Activated CD4-positive, alpha-beta T cell treated with anti-CD3 and anti-CD28 coated beads for 36 hours (primary cell): ENCODE measurements at places on chromosomes 3 and 15. TPM values are rescaled to one million over a fixed set of nuclear protein-coding genes. Genes with fewer than 3 reads are reported as not detected.

The CCR3 gene
- not detected for total RNA-seq

DNA sequence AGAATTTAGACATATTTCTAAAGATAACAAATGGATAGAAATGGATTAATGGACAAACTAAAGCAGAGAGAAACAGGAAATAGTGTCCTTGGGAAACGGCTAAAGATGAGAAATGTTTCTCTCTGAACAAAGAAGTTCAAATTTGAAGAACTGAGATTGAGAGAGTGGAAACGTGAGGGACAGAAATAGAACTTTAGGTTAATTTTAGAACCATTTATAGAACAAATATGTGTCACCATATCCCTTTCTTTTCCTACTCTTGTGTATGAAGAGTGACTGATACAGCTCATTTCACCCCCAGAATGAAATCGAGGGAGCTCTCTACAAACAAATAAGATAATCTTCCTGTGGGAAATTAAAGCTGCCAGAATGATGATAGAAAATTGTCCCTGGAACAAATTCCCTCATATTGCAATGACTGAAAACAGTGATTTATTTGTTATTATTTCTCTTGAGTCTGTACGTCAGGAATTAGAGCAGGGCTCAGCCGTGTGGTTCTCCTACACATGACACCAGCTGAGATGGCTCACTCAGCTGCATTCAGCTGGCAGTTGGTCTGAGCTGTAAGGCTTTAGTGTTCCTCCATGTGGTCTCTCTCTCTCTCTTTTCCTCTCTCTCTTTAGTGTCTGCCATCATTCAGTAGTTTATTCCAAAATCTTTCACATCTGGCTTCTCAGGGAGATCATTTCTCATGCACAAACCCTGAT is 46.6 kb upstream of the ARPP21 start:
- no peak for DNase-seq

The SKOR1 gene
- 0.16 TPM for total RNA-seq

GRCh38 chr3:118544458-118544857 is 490.2 kb downstream of the IGSF11 start:
- no peak for DNase-seq

DNA sequence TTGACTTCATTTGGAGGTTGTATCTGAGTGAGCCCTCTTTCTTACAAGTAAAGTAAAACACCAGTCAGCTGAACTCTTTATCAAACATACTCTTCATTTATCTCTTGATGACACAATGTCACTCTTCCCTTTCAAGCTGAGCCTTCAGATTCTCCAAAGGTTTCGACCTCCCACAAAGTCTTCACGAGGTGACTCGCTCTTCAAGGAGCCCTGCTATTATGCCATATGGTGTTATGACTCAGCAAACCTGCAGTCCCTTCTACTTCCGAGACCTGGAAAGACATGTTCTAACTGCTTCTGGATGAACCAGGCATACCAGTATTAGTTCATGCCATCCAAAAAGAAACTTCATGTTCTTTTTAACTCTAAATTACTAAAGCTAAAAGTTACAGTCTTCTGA is 23.1 kb downstream of the AADAC start:
- DNase-seq: no peak

The JMJD7 gene
- 17.1 TPM for total RNA-seq

- DNase-seq: no peak
These were observed 44.5 kb downstream of the SLC24A1 start for GRCh38 chr15:65666257-65666656.

The SERPINI2 gene
- total RNA-seq: not detected

- peak; percentile 39 for DNase-seq
These were observed 1.6 kb downstream of the C15orf39 start for GRCh38 chr15:75203017-75203907.

DNA sequence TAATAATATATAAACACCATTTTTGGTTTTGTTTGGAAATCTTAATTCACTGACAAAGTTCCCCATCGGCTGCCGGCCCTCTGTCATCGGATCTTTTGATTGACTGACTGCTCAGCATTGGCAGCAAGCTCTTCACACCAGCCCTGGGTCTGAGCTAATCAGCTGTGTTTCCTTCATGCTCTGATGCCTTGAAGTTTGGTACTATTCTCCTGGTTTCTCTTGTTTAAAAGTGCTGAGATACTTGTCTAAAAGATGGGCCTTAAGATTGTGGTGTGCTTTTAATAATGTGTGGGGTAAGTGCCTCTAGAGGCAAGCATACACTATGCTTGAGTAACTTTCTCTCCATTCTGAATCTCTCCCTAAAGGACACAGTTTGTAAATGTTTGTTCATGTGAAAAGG is 415.5 kb upstream of the TPRG1 start:
- DNase-seq: no peak

The PPARG gene
- total RNA-seq: 1.1 TPM

DNA sequence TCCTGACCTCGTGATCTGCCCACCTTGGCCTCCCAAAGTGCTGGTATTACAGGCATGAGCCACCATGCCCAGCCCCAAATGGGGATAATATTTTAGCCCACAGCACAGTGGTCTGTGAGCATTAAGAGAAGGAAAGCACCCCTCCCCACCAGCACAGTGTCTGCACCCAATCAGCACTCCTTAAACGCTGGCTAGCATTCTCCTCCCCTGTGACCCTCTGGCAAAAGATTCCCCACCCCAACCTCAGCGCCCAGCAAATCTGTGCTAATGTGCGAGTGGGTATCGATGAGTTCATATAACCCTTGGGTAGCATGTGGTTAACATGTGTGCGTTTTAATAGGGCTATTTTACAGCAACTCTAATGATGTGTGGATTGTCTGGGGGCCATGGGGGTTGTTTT is 18.3 kb upstream of the EPHB3 start:
- no peak for DNase-seq

The SLC28A1 gene
- not detected for total RNA-seq

DNA sequence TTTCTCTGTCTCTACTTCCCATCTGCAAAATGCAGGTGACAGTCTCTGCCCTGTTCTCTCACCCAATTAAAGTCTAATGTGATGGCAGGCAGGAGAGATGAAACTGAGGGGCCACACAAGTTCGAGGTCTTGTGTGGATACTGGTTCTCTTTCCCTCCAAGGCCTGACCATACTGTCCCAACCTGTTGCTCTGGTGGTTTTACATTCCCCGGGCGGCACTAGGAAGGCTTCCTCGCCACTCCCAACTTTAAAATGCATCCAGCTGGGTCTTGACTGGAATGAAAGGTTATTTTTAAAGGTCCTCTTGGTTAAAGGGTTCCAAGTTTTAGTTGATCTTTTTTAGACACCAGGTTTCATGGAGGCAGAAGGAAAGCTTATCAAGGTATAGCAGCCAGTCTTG is 37.2 kb downstream of the WHAMM start:
- DNase-seq: no peak

DNA sequence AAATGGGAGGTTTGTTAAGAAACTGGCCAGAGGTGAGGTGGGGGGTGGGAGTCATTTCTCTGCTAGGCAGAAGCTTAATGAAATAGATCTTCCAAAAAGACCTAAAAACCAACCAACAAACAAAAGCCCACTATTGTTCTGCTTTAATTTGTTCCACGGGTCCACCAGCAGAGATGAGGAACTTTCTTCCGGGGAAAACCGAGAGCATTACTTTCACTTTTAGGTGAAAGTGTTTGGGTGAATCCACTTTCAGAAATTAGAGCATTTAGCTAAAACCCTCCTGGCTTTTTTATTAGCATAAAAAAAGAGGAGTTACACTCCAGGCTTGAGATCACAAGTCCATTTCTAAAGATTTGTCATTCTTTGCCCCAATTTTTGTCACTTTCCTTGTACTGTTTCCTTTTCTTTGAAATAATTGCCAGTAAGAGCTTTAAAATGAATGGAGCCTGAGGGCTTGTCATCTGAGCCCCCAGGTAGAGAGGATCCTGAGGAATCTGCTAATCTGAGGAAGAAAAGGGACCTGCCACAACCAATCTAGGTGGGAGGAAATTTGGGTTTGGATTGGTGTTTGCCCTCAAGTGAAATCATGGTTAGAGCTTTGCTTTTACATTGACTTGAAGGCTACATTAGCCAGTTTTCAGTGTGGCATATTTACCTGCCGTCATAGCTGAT is 667.6 kb downstream of the NAALADL2 start:
- DNase-seq: no peak

The PEX11A gene
- 5.3 TPM for total RNA-seq

DNA sequence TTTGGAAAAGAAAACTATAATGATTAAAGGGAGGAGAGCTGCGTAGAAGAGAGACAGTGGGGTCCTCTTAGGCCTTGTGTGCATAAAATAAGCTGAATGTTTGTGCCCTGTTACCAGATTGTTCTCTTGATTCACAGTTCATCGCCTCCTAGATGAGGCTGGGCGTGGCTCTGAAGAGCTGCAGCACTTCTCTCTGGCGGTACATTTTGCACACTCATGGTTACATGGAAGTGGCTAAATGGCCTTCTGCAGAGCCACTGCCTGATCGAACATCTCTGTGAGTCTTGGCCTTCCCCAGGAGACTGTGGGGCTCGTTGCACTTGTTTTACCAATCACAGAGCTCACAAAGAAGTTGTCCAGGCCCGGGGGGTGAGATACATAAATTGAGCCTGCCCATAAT is 208.8 kb downstream of the GABRG3 start:
- no peak for DNase-seq

- DNase-seq: no peak
These were observed 268.5 kb downstream of the CD47 start for GRCh38 chr3:107822308-107822707.

The P3H2 gene
- not detected for total RNA-seq

The ABI3BP gene
- not detected for total RNA-seq

GRCh38 chr3:123346021-123346420 is 102.9 kb downstream of the ADCY5 start:
- DNase-seq: no peak
